ENCODE measurements at places on chromosomes 16 and 17.

DNA sequence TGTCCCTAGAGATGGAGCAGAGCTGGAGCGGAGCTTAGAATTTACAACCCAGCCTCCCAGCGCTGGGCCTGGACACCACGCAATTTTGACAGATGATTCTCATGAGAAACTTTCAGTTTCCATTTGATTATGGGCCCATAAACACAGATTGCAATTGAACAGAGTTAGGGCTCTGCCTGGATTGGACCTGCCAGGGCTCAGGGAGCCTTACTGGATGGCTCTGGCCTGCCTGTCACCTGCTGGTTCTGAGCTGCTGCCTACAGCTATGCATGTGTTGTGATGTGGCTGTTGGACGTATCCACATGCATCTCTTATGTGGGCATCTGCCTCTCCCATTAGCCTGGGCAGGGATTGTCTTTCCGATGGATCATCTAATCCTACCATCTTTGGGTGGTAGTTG lies 73.4 kb upstream of the SDK2 start:
- no peak for DNase-seq

- DNase-seq, result no peak
Observed at GRCh38 chr17:67362173-67362572, 4.2 kb downstream of the PSMD12 start.

GRCh38 chr16:5604770-5605169 lies 507.2 kb upstream of the EEF2KMT start:
- peak; percentile 8 for DNase-seq

DNA sequence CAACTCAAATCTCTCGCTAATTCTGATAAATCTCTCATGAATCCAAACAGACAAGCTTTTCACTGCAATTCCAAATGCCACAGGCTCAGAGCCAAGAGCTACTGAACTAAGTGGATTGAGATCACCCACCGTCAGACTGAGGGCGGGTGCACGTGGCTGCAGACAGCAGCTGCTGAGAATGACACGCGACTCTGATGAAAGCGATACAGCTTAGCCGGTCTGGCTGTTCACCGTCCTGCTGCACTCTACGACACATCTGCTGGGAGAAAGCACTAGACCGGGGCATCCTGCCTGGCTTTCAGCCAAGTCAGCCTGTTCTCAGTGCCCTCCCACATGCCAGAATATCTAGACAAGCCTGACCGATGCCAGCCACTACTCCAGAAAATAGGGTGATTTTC lies 42.6 kb downstream of the KLHDC4 start:
- DNase-seq, result peak; percentile 83

- no peak for DNase-seq
Observed at GRCh38 chr17:9162275-9162985, 141.1 kb downstream of the NTN1 start.

GRCh38 chr16:78310990-78311561 lies 211.6 kb downstream of the WWOX start:
- peak; percentile 11 for DNase-seq

GRCh38 chr16:4386451-4386805 lies 14.8 kb downstream of the VASN start:
- DNase-seq, result no peak

DNA sequence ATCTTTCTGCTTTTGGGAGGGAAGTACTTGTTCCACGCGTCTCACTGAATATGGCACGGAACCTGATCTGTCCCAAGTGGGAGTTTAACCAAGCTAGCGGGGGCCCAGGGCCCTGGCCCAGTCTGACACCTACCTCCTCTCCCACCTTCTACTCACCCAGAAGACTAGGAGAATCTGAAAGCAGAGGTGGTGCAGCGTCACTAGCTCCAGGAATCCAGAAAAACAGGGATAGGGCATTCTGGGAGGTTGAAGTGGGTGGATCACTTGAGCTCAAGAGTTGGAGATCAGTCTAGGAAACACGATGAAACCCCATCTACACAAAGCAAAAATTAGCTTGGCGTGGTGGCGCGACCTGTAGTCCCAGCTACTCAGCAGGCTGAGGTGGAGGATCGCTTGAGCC lies 163.5 kb upstream of the ZNF267 start:
- DNase-seq, result no peak

DNA sequence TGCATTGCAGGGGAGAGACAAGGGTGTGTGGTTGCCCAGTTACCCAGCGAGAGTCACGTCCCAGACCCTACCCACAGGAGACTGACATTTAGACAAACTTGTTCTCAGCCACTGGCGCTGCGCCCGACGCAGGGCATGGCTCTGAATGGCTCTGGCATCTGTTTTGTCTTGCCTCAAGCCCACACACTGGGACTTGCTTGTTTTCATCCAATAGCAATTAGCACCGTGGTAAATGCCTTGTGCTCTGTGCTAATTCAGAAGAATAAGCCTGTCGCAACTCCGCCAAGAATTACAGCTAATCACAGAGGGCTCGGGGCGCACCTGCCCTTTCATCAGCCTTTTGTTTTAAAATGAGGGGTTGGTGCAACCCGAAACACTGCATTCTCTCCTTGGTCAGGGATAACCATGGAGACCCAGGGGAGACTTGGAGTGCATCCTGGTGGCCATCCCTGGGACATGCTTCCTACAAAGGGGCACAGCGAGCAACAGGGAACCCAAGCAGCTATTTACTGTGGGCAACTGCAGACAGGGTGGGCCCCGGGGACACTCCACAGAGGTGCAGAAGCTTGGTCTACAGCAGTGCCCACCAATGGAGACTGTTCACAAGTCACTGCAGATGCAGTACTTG lies 220.6 kb upstream of the ZFHX3 start:
- DNase-seq, result no peak

DNA sequence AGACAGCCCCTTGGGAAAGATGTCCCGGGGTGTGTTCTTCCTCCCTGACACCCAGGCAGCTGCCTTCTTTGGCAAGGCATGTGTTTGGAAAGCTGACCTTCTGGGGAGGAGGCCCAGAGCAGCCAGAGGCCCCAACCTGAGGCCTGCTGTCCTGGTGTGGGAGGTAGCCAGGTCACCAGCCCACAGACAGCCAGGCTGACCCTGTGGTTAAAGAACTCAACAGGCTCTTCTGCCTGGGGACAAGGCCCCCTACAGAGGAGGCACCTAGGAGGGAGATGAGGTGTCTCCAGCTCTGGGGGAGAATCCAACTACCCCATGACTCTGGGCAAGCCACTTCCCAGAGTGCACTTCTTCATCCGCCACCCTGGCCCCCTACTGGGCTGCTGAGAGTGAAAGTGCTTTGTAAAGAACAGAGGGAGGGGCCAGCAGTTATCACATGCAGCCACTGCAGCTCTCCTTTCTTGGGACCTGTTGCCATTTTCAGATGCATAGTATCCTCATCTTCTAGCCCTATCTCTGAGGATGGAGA lies 13.1 kb upstream of the SREBF1 start:
- no peak for DNase-seq

- DNase-seq, result no peak
Observed at GRCh38 chr16:1026057-1026783, 44.6 kb downstream of the SOX8 start.

GRCh38 chr17:71115669-71115972 lies 946.3 kb downstream of the KCNJ2 start:
- DNase-seq, result no peak

DNA sequence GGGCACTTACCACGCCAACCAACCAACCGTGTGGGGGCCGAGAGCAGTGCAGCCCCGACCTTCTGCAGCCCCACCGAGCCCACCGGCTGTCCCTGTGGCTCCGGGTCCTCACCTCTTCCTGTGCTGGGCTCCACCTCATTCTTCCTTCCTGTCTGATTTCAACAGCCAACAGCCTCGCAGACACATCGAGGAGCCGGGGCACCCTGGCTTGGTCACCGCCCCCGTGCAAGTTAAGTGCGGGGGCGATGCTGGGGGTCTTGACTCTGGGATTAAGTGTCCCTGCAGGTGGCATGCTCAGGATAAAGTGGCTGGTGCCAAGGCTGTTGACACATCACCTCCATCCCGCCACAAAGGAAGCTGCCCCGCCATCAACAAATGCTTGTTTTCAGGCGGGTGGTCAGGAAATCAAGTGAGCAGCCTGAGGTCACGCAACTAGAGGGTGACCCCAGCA lies at the start of gene NLRC3:
NLRC3 (minus strand) TSS at position 102 of the 451 bp plus-strand sequence. CDS start 12,367 bp downstream, outside the sequence.
- DNase-seq, result no peak

GRCh38 chr16:79703066-79703465 lies 102.5 kb upstream of the MAF start:
- no peak for DNase-seq

DNA sequence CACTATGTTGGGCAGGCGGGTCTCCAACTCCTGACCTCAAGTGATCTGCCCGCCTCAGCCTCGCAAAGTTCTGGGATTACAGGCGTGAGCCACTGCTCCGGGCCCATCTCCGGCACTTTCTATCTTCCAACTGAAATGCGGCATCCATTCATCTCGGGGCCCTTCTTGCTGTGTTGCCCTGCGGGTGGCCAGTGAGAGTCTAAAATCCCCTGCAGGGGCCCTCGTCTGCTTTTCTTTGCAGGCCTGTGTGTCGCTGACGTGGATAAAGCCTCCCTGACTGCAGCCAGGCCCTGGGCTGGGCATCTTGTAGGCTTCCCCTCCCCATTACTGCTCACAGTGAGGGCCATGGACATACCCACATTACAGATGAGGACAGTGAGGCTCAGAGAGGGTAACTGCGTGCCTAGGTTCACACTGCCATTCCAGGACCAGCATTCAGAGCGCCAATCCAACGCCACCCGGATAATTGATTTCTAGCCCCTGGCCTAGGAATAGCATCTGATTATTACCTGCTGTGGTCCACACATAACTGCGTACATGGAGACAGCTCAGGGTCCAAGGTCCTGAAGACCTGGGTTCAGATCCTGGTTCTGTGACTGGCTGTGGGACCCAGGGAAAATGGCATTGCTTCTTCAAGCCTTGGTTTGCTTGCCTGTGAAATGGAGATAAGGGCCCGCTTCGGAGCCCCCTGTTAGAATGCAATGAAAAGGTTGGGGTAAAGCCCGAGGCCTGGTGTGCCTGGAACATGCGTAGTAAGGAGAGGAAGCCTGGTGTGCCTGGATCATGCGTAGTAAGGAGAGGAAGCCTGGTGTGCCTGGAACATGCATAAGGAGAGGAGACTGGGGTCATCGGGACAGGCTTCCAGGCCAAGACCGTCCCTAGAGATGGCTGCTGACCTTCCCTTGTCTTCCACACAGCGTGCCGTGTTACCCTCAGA lies 25.0 kb downstream of the CRISPLD2 start:
- no peak for DNase-seq

DNA sequence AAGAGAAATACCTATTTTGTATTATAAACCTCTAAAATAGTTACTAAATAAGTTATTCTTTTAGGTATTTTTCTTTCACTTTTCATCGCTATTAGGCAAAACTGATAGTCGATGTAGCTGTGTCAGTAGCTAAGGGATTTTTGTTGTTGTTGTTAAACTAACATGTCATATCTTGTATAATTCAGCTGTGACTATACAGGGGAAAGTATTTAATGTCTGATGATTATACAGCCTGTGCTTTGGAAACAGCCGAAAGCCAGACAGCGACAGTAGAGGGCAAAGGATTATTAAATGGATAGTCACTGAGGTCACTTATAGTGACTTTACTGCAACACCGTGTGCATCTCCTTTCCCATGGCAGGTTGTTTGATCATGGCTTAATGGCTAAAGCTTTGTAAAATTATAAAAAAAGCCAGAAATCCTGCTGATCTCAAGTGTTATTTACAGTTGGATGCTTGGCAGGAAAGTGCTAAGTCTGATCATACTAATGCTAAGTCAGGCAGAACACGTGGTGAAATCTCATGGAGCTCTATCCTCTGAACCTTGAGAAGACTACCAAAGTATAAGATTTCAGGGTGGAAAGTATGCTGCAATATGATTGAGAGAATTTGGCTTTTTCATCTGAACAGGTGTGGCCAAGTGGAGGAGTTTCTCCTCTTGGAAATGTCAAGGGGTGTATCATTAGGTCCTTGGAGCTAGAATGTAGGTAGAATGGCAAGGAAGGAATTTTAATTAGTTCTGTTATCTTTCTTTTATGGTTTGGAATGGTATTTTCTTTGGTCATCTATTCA lies 88.4 kb downstream of the FTO start:
- DNase-seq, result peak; percentile 33

Measured in DMS79 treated with DMSO at 0.1 percent for 48 hours (cell line).